ENCODE measurements at places on chromosomes 3 and 15. TPM values are rescaled to one million over a fixed set of nuclear protein-coding genes. Genes with fewer than 3 reads are reported as not detected.

The PARP9 gene
- total RNA-seq: 31.0 TPM

The ATP10A gene
- total RNA-seq: 40.1 TPM

The WNT7A gene
- total RNA-seq: not detected

The ATR gene
- total RNA-seq: 29.1 TPM

The SLC28A2 gene
- total RNA-seq: not detected

The AKAP13 gene
- 107 TPM for total RNA-seq

DNA sequence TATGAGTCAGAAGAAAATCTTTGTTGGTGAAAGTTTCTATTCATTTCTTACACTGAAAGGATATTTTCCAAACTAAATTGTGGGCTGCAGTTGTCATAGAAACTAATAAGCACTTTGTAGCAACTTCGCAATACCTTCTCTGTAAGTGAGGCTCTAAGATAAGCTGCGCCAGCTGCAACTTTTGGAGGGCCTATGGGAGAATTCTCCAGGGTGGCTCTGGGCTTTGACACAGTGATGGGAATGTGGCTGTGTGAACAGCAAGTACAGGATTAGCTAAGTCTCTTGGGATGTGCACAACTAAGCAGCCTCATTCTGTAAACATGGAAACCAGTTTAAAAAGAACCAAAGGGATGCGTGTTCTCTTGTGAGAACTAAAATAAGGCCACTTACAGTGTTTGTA, 124.6 kb upstream of the SGO1 start:
- no peak for DNase-seq
- no peak overlapping the region for H3K27ac ChIP-seq
- H3K27me3 ChIP-seq: peaks cover 2% of the 10 kb centered on the region
- H3K4me1 ChIP-seq: no peaks in the 10 kb centered on the region

DNA sequence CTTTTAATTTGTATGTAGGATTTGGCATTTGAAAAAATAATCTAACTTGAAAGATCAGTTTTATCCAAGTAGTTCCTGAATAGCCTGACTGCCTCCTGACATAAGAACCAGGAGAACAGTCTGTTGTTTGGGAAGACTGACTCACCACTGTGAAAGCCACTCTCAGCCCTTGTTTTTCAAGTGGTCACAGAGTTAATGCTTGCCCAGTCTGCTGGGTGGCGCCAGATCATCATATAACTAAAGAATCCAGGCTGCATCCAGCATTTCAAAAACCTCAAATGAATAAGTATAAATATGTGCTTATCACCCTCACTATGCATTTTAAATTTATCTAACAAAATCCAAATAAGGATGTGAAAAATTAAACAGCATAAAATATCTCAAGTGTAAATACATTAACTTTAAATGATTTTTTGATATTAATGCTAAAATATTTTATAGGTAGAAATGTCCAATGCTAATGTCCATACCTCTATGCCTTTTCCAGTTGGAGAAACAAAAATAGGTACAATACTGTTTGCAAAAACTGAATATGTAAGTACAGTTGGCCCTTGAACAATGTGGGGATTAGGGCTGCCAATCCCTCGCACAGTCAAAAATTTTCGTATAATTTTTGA, 26.9 kb upstream of the ZBBX start:
- no peak overlapping the region for H3K27ac ChIP-seq
- no peak overlapping the region for H3K4me3 ChIP-seq
- no peaks in the 10 kb centered on the region for H3K36me3 ChIP-seq
- H3K27me3 ChIP-seq: no peaks in the 10 kb centered on the region

DNA sequence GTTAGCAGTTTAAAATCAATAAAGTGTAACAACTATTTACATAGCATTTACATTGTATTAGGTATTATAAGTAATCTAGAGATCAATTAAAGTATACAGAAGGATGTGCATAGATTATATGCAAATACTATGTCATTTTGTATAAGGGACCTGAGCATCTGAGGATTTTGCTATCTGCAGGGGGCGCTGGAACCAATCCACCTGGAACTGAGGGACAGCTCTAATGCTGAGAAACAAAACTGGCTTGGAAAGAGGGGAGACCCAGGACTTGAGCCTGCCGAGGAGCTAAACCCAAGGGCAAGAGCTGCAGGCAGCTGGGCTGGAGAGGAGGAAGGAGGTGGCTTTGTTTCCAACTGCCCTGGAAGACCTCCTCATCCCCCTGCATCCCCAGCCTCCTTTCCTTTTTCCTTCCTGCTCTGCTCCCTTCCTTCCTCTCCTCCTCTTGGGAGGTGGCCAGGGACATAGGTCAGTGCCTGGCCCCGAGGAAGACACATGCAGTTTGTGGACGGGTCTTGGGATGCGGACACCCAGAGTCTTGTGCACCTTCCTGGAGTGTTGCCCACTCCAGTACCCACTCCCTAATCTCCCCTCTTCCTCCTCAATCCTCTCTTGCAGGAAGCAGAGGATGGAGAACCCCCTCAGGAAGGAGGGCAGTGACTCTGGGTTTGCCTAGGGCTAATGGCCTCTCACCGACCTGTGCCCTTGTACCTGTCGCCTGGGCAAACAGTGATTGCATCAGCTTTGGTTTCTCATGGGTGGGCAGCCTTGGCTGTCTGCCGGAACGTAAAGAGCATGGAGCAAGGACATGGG, 825 bp upstream of the RTP3 start:
- DNase-seq: peak; percentile 20
- no peak overlapping the region for H3K4me3 ChIP-seq
- H3K36me3 ChIP-seq: no peaks in the 10 kb centered on the region
- H3K27me3 ChIP-seq: peaks cover 13% of the 10 kb centered on the region
- peaks cover 2% of the 10 kb centered on the region for H3K4me1 ChIP-seq
- no peak overlapping the region for H3K27ac ChIP-seq

GRCh38 chr15:44157679-44158078, 37.4 kb downstream of the FRMD5 start:
- no peaks in the 10 kb centered on the region for H3K36me3 ChIP-seq
- H3K4me1 ChIP-seq: no peaks in the 10 kb centered on the region
- peaks cover 31% of the 10 kb centered on the region for H3K27me3 ChIP-seq
- no peak overlapping the region for H3K4me3 ChIP-seq
- no peak overlapping the region for H3K27ac ChIP-seq

DNA sequence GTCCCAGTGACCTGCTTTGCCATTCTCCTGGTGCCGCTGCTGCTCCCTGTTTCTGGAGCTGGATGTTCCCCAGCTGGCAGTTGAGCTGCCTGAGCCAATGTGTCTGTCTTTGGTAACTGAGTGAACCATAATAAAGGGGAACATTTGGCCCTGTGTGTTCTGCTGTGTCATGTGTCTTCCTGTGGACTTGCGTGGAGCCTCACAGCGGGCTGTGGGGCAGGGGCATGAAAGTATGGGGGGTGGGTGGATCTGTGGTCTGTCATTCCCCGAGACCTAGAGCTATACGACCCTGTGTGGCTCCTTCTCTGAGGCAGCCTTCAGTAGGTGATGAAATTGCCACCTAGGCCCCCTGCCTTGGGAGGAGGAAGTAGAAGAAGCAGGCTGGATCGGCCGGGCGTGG, 2.0 kb upstream of the PPCDC start:
- H3K27ac ChIP-seq: no peak overlapping the region
- DNase-seq: no peak
- peaks cover 10% of the 10 kb centered on the region for H3K4me1 ChIP-seq
- no peak overlapping the region for H3K4me3 ChIP-seq

- H3K36me3 ChIP-seq: no peaks in the 10 kb centered on the region
- peaks cover 7% of the 10 kb centered on the region for H3K27me3 ChIP-seq
- no peaks in the 10 kb centered on the region for H3K4me1 ChIP-seq
- H3K27ac ChIP-seq: no peak overlapping the region
These were observed 47.4 kb downstream of the EXOG start for GRCh38 chr3:38543586-38543985.

DNA sequence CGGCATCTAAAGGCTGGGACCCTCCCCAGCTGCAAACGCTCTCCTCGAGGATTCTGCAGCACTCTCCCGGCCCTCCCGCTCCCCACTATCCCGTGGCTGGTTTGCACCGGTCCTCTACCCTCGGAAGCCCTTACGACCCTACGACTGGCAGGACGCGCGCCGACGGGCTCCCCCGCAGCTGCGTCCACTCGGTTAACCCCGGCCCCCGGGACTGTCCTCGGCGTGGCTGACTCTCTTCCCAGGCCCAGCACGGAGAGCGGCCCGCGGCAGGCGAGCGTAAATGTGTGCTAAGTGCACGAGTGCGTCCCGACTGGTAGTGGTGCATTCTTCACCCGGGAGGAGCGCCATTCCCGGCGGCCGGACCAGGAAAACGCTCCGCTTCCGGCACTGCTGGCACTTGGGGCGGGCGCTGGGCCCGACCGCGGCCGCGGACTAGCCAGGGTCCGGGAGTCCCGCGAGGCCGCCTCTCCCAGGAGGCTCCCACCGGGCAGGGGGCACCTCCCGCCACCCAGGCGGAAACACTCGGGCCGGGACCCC, 508 bp downstream of the GORASP1 start:
- H3K27ac ChIP-seq: peak overlapping the region; percentile 23
- peak overlapping the region; percentile 83 for H3K4me3 ChIP-seq
- H3K36me3 ChIP-seq: peaks cover 7% of the 10 kb centered on the region
- H3K27me3 ChIP-seq: peaks cover 3% of the 10 kb centered on the region
- DNase-seq: no peak

DNA sequence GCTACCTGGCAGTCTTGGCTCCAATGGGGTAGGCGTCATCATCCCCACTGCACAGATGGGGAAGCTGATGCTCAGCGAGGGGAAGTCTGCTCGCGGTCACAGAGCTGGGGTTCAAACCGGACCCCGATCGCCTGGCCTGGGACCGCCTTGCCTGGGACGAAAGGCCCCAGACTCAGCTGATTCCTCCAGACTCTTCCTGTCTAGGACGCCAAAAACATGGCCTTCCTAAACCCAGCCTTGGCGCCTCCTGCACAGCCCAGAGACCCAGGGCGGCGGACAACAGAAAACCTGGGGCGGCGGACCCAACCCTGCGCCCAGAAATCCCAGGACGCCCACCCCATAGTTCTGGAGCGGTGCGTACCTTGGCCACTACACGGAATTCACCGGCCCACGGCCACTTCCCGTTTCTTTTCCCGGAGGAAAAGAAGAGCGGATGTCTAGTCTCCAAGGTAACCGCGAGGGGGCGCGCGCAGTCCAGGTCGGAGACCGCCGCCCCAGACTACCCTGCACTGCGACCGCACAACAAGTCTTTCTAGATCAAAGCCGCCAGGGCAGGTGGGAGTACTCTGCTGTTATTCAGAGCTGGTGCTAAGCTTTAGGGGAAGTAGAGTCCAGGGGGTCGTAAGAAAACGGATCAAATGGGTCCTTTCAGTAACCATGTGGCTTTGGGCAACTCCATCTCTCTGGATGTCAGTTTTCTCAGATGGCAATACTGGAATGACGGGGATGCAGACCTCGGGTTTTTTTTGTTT, 4.9 kb upstream of the IL17RD start:
- H3K4me3 ChIP-seq: peak overlapping the region; percentile 60
- peak; percentile 40 for DNase-seq
- peaks cover 56% of the 10 kb centered on the region for H3K27me3 ChIP-seq
- H3K36me3 ChIP-seq: no peaks in the 10 kb centered on the region
- no peak overlapping the region for H3K27ac ChIP-seq

- H3K27ac ChIP-seq: no peak overlapping the region
- no peak overlapping the region for H3K4me3 ChIP-seq
- H3K4me1 ChIP-seq: peaks cover 25% of the 10 kb centered on the region
- H3K27me3 ChIP-seq: no peaks in the 10 kb centered on the region
- DNase-seq: no peak
These were observed 18.7 kb downstream of the PXYLP1 start for GRCh38 chr3:141250342-141250741.

GRCh38 chr15:42143866-42144625, 12.4 kb downstream of the PLA2G4F start:
- no peak for DNase-seq
- no peaks in the 10 kb centered on the region for H3K36me3 ChIP-seq
- H3K4me3 ChIP-seq: no peak overlapping the region
- H3K27me3 ChIP-seq: no peaks in the 10 kb centered on the region
- H3K4me1 ChIP-seq: no peaks in the 10 kb centered on the region
- no peak overlapping the region for H3K27ac ChIP-seq

DNA sequence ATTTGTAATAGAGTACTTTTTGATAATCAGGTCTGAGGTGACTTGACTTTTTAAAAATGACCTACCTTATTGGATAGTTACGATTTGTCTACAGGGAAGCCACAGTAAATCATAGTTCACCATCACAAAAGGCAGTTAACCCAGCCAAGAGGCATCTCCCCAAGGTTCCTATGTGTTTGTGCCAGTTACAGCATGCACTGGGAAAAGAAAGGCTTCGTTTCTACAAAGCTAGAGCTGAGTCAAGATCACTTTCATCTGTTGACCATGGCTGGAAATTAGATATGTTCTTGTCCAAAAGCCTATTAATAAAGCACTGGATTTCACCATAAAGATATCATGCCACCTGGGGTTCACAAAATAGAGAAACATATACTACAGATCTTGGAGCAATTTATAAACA, 139.9 kb downstream of the GREM1 start:
- H3K27ac ChIP-seq: no peak overlapping the region
- no peaks in the 10 kb centered on the region for H3K36me3 ChIP-seq
- no peak for DNase-seq
- H3K27me3 ChIP-seq: peaks cover 3% of the 10 kb centered on the region
- H3K4me3 ChIP-seq: no peak overlapping the region
- H3K4me1 ChIP-seq: no peaks in the 10 kb centered on the region

GRCh38 chr3:96813820-96814650, at the start of gene EPHA6:
Gene EPHA6, plus strand, starts transcription at chr3:96814594.
- H3K4me1 ChIP-seq: peaks cover 10% of the 10 kb centered on the region
- no peak within 1 kb of the TSS for H3K27ac ChIP-seq
- no peaks in the 10 kb centered on the region for H3K36me3 ChIP-seq
- H3K27me3 ChIP-seq: peaks cover 24% of the 10 kb centered on the region
- peak within 1 kb of the TSS; percentile 69 for H3K4me3 ChIP-seq
- DNase-seq: no peak

DNA sequence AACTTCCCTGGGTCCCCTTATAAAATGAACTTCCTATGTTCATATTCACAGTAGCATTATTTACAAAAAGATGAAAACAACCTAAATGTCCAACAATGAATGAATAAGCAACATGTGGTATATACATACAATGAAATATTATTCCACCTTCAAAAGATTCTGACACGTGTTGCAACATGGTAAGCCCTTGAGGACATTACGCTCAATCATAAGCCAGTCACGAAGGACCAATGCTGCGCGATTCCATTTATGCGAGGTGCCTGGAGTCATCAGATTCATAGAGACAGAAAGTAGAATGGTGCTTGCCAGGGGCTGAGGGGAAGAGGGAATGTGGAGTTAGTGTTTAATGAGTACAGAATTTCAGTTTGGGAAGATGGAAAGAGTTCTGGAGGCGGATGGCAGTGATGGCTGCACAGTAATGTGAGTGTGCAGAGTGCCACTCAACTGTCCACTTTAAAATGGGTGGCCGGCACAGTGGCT, 88.8 kb upstream of the ALDH1A3 start:
- H3K27ac ChIP-seq: no peak overlapping the region
- H3K36me3 ChIP-seq: no peaks in the 10 kb centered on the region
- no peak for DNase-seq

GRCh38 chr15:39921274-39921638, 1.2 kb upstream of the GPR176 start:
- H3K27me3 ChIP-seq: peaks cover 33% of the 10 kb centered on the region
